ENCODE measurements at places on chromosomes 7 and 10.

DNA sequence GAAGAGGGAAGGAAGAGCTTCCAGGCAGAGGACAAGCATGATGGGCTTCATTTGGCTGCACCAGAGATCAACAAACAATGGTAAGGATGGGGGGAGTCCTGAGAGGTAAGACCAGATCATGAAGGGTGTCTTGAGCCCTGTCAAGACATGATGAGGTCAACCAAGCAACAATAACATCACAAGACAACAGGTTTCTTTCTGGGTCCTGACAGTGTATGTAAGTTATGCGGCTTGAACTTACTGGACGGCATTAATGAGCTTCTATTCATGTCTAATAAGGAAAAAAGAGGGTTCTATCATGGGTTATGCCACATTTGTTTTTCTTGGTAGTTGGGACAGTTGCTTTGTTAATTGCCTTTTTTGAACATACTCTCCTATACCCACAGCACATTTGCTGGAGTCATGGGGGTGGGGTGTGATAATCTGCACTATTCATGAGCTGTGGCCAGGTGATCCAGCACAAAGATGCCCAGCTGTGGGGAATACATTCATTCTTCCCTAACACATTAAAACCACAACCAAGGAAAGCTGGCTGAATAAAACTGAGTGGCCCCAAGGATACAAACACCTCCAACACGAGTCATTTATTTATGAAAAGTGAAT is 168.8 kb upstream of the KLF14 start:
- DNase-seq = no peak

DNA sequence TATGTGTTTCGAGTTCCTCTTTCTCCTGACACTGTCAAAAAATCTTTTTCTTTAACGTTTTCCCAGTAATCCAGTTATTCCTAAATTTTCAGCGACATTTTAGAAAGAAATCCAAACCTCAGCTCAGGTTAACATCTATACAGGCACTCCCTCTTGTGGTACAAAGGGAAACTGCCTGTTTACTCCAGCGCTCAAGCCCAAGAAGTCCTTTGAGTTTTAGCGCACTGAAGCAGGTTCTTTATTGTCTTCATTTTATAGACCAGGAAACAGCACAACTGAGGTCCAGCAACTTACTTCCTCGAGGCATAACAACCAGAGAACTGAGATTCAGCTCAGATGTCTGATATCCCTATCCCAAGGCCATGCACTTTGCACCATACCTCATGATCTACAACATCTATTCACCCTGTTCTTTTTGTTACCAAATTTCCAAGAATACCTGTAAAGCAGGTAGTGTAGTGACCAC is 287.2 kb upstream of the MKLN1 start:
- no peak for DNase-seq

- DNase-seq = no peak
Observed at GRCh38 chr7:119903085-119903484, 369.9 kb upstream of the KCND2 start.

- DNase-seq = no peak
Observed at GRCh38 chr7:47428052-47428767, 153.7 kb downstream of the TNS3 start.

GRCh38 chr7:47317487-47317886 is 264.4 kb downstream of the TNS3 start:
- DNase-seq = no peak

DNA sequence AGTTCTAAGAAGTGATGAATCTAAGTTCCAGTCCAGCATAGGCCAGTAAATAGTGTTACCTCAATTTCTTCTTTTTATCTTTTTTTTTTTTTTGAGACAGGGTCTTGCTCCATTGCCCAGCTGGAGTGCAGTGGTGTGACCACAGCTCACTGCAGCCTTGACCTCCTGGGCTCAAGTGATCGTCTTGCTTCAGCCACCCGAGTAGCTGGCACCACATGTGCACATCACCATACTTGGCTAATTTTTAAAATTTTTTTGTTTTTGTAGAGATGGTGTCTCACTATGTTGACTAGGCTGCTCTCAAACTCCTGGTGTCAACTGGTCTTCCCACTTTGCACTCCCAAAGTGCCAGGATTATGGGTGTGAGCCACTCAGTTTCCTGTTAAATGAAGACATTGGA is 126.6 kb upstream of the LYZL2 start:
- DNase-seq = no peak

- DNase-seq = no peak
Observed at GRCh38 chr10:77482072-77482471, 155.5 kb downstream of the KCNMA1 start.

DNA sequence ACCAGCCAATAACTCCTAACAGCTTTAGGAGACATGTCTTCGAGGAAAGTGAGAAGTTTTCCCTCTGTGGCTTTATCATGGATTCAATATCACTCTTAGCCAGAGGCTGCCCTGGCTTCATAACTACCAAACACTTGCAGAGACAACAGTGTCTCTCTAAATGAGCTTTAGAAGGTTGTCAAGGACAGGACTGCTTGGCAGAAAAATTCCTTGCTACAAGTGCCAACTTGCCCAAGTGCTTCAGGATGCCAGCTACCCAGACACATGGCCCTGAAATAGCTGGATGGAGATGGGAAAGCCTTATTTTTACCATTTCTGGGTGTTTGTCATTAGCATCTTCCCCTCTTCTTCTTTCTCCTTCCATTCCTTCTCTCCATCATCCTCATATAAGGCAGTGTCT is 137.1 kb upstream of the MDFIC start:
- no peak for DNase-seq

All from activated gamma-delta T cell (primary cell).